DMS79 treated with DMSO at 0.1 percent for 48 hours (cell line): ENCODE measurements at places on chromosomes 1 and 21.

- no peak for DNase-seq
These were observed 338.6 kb upstream of the SNX7 start for GRCh38 chr1:98322966-98323365.

- no peak for DNase-seq
These were observed 155.1 kb upstream of the DNAH14 start for GRCh38 chr1:224774378-224774777.

- no peak for DNase-seq
These were observed 1.1 kb downstream of the ZSWIM5 start for GRCh38 chr1:45205011-45205909.

DNA sequence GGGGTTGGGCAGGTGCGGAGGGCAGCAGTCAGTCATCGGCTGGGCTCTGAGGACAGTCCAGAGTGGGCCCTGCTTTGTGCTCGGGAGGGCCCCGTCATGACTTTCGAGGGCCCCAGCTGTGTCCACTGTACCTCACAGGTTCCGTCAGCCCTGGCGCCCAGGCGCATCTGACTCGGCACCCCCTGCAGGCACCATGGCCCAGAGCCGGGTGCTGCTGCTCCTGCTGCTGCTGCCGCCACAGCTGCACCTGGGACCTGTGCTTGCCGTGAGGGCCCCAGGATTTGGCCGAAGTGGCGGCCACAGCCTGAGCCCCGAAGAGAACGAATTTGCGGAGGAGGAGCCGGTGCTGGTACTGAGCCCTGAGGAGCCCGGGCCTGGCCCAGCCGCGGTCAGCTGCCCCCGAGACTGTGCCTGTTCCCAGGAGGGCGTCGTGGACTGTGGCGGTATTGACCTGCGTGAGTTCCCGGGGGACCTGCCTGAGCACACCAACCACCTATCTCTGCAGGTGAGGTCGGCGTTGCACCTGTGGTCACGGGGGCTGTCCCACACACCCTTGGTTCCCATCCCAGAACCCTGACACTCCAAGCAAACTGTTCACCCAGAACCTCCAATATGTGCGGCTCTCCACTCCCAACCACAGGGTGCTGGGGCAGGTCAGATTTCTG is 7.8 kb downstream of the PODN start:
- DNase-seq = no peak

DNA sequence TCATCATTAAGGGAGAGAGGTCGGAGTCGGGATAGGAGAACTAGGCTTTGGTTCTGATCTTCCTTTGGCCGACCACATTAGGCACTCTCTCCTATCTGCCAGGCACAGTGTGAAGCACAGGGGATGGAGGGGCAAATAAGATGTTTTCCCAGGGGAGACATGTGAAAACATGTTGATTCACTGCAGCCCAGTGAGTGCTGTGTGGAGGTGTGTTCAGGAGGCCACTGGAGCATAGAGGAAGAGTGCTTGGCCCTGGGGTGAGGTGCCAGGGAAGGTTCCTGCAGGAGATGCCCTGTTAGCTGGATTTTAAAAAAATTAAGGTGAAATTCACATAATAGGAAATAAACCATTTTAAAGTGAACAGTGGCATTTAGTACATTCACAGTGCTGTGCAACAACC is 3.7 kb downstream of the VANGL2 start:
- DNase-seq = peak; percentile 12

GRCh38 chr1:217079584-217079983 is 356.4 kb upstream of the ESRRG start:
- no peak for DNase-seq

GRCh38 chr21:23585419-23585818 is 2021.9 kb downstream of the MRPL39 start:
- DNase-seq = no peak

DNA sequence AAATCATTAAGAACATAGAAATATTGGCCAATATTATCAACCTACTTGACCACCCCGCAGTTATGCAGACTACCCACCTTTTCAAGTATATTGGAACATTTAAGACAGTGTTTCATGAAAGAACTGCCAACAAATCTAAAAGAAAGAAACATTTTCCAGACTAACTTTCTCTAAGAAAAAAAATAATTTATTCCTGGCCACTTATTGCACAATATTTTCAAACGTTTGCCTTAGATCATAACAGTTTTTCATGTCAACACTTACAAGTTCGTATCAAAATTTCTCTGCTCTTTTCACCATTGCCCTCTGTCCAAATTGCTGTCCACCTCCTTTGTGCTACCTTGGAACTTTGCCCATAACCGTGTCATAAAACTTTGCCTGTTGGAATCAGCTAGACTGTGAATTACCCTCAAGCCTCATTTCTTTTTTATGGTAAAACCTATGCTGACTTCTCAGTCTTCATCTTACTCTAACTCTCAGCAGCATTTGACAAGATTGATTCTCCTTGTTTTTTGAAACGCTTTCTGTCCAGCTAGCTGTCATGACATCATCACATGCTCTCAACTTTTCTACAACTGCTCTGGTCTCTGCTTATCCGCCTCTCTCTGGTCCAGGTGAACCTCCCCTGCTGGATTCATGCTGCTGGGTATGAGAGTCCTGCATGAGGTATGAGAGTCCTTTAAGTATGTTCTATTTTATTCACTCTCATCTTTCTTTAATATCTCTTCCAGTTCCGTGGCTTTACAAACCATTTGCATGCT is 92.8 kb upstream of the CHRM3 start:
- no peak for DNase-seq

DNA sequence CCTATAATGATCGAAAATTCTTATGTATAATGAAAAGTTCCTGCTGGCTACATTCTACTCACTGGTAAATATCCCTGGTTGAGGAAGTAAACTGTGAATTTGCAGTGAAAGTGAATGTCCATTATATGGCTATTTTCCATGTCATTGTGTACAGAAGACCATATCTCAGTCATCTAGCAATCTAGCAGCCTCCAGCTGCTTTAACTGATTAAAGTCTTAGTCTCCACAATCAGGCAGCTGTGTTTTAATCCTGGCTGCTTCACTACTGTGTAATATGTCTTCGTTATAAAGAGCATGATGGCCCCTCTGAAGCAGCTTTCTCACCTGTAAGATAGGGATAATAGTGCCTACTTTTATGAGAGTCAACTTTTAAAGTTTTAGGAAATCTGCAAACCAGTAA is 11.4 kb downstream of the CLCA2 start:
- no peak for DNase-seq

DNA sequence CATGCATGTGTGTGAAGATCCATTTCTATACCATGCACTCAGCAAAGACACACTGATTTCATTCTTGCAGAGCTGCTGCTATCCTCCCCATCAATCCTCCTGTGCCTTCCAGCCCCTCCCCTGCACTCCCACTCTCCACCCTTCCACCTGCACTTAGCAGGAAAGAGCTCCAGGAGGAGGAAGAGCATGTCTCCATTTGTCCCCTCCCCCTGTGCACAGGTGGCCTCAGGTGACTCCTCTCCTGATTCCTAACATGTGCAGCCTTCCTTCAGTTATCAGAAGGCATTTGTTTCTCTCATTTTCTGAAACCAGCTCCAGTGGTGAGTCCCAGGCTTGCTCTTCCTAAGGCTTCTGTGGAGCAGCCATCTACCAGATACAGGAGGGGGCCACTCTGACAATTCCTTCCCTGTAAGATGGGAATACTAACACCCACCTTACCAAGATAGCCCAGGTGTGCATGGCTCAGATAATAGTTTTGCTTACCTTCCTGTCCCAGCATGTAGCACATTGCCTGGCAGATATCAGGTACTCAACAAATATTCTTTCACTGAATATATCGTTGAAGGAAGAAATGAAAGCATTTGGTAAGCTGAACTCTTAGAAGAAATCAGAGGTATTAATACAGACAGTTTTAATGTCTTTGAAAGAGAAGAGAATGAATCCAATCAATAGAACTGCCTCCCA is 21.9 kb upstream of the FAM3B start:
- no peak for DNase-seq

DNA sequence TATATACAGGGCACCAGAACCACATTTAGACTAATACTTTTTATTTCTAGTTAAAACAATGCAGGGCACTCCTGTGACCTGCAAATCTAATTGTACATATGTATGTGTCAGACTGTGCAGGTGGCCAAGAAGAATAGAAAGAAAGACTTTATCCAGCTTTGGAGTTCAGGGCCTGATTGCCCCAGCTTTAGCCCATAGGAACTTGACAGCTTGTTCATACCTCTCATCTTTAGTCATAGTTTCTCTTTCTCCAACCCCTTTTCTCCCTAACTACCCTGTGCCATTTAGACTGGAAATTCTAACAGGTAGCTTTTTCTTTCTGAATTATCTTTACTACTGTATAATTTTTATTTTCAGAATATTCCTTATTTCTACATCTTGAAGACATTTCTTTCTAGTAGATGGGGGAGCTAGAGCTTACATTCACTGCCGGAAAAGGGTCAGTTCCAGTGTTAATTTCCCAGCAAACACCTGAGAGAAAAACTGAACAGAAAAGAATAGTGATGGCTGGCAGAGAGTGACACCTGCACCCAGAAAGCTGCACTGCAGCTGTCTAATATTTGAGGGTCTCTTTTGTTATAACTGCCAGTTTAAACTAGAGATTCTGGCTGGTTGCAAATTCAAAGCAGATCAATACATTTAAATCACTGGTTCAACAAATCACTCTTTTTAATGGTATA is 8.4 kb downstream of the YBX1 start:
- no peak for DNase-seq

DNA sequence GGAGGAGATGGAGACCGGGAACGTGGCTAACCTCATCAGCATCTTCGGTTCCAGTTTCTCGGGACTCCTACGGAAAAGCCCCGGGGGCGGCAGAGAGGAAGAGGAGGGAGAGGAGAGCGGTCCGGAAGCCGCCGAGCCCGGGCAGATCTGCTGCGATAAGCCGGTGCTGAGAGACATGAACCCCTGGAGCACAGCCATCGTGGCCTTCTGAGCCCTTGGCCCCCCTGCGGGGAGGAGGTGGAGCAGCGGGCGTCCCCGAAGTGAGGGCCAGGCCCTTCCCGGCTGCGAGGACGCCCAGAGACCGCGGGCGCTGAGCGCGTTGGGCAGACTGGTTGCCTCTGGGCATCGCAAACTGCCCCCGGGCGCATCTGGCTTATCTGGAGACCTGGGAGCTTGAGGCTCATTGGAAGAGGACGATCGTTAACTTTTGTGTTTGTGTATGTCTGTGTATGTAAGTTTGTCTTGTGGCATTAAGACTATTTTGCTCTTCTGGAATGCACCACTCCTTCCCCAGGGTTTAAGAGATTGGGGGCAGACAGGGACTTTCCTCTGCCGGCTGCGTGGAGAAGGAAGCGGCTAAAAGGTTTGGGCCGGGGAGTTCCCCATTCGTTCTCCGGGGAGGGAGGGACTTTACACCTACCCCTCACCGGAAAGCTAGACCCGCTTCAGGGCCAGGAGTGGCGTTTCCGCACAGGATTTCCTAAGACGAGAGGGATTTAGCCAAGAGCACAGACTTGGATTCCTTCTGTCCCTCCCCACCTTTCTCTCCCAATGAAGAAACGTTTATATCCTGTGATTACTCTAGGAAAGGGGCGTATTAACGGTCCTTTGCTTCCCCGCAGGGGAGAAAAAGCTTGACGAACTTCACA is 1.4 kb downstream of the IER5 start:
- peak; percentile 48 for DNase-seq

DNA sequence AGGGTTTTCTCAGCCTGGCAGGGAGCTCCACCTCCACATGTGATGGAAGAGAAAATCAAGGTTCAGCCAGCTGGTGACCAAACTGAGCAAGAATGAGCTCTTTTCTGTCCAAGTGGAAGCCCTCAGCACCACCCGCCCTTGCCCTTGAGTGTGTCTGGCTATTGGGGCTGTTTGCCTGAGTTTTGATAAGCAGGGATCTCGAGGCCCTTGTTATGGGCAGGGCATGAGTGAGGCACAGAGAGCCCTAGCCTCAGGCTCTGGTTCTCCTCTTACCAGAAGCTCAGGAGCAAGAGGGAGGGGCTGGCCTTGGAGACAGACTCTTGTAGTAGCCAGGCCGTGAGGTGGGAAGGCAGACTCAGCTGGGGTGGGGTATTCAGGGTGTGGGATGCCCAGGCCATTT is 37.5 kb upstream of the ARF1 start:
- DNase-seq = no peak

DNA sequence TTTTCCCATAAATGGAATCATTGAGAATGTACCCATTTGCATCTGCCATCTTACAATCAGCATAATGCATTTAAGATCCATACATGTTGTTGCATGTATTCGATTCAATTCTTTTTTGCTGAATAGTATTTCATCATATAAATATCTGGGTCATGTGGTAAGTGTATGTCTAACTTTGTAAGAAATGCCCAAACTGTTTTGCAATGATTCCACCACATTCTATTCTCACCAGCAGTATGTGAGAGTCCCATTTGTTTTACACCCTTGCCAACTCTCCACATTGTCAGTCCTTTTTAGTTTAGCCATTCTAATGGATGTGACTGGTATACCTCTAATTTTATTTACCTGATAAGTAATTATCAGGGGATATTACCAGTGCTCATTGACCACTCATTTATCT is 115.8 kb upstream of the PBX1 start:
- DNase-seq = no peak

- DNase-seq = no peak
These were observed 35.7 kb upstream of the BCL9 start for GRCh38 chr1:147505568-147505967.

- no peak for DNase-seq
These were observed 106.2 kb upstream of the DPT start for GRCh38 chr1:168835176-168835575.

DNA sequence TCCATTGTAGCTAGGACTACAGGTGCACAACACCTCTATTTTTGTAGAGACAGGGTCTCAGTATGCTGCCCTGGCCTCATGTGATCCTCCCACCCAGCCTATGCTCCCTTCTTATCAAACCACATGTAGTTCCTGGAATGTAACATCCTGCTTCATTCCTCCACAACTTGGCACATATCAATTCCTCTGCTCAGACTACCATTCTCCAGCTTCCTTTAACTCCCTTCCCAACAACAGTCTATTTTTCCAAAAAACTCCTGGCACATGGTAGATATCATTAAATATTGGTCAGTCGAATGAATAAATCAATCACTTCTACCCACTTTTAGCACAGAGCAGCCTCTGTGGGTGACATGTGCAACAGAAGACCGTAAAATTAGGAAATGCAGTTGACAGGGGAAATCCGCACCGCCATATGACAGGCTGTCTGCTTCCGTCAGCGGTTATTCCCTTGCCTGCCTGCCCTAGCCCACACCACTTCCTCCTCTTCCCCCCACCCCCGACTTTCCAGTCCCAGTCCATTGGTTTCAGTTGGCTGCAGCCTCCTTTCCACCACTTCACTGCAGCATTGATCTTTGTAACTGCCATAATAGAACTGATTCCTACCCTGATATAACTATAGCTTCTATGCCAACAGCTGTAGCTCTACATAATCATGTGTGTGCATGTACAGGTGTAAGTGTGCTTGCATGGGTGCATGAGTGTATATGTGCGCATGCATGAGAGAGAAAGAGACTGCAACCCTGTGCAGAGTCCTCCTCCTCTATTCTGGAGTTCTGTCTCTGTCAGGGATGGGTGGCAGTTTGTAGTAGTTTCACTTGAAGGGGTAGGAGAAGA is 6.8 kb upstream of the AKR1A1 start:
- DNase-seq = no peak

GRCh38 chr1:12616709-12617373 is 1.2 kb downstream of the DHRS3 start:
- DNase-seq = no peak

GRCh38 chr1:88763649-88764406 is 79.8 kb downstream of the PKN2 start:
- no peak for DNase-seq
